ENCODE measurements at places on chromosomes 16 and 17. TPM values are rescaled to one million over a fixed set of nuclear protein-coding genes. Genes with fewer than 3 reads are reported as not detected.

KREMEN2 gene
- 3.8 TPM for total RNA-seq

SAP30BP gene
- total RNA-seq, result 52.3 TPM

CDH11 gene
- total RNA-seq, result 7.9 TPM

MYH13 gene
- total RNA-seq, result not detected

IL34 gene
- 1.0 TPM for total RNA-seq

CFAP97D1 gene
- 0.07 TPM for total RNA-seq

BCAR1 gene
- total RNA-seq, result 30.1 TPM

MC1R gene
- 0.68 TPM for total RNA-seq

NPIPA5 gene
- total RNA-seq, result 2.1 TPM

C16orf92 gene
- not detected for total RNA-seq

MARCHF10 gene
- under 0.01 TPM for total RNA-seq
